ENCODE measurements at places on chromosomes 3 and 15.

DNA sequence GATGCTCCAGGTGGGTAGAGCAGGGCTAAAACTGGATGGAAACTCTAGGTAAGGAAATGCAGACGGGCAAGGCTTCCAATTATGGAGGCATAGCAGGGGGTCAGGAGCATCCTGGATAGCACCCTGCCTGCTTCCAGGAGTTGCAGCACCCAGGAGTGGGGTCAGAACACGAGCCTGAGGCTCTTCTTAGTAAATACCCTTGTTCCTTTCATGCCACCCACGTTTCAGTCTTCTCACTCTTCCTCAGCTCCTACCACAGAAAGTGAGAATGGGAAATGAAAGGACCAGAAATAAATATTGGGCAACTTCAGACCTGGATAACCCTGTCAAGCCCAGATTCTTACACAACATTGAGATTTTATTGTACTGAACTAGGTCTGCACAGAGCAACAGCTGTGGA is 16.4 kb downstream of the CCR1 start:
- DNase-seq, result no peak

- no peak for DNase-seq
These were observed 24.5 kb downstream of the IQGAP1 start for GRCh38 chr15:90412356-90413194.

DNA sequence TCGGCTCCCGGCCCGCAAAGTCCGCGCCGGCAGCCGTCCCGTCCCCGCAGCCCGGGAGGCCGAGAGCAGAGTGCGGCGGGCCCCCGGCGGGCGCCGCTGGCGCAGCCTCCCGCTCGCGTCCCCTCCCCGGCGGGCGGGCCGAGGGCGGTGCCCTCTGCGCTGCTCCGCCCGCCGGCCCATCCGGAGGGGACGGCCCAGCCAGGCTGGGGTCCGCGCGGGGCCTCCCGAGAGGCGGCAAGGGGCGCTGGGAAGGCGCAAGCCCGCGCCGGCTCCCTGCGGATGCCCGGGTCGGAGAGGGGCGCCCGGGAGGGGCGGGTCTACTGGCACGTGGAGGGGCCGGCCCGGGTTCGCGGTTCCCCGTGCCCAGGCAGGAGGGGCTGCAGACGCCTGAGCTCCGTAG is at the start of the genes CLCN2 and POLR2H:
CLCN2 (minus strand) TSS at position 74 of the 400 bp plus-strand sequence. CDS start 126 bp downstream, outside the sequence.
POLR2H (plus strand) TSS at position 179 of the 400 bp plus-strand sequence. CDS start 1,783 bp downstream, outside the sequence.
- DNase-seq, result peak; percentile 81

DNA sequence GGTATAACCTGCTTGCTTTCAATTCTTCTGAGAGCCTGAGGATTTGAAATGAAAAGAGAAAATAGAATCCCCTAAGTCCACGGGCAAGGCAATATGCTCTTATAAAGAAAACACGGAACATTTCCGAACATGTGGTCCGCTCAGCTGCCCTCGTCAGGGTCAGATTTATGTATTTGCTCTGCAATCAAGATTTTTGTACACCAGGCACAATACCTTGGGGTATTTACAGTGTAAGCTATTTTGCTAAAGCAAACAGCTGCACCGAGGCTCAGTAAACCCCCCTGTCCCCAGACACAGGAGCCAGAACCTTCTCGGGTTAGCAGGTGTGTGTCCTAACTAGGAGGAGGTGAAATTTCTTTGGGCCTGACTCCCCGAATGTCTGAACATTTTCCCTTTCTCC is 155.8 kb upstream of the LRIG1 start:
- no peak for DNase-seq

DNA sequence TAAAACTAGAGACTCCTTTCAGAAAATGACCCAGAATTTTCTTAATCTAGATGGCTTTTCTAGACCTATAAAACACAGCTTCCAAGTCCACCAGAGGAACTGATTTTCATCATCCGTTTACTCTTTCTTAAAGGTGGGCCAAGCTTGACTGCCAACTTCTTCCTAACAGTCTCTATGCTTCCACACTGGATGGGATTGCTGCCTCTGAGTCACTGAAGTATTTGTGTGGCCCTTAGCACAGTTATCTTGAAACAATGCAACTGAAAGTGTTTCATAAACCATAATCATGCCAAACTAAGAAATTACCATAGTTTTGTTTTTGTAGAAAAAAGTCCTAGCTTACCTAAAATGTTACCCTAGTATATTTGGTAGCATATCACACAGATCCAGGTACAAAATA is 985.7 kb downstream of the TUSC7 start:
- DNase-seq, result no peak

DNA sequence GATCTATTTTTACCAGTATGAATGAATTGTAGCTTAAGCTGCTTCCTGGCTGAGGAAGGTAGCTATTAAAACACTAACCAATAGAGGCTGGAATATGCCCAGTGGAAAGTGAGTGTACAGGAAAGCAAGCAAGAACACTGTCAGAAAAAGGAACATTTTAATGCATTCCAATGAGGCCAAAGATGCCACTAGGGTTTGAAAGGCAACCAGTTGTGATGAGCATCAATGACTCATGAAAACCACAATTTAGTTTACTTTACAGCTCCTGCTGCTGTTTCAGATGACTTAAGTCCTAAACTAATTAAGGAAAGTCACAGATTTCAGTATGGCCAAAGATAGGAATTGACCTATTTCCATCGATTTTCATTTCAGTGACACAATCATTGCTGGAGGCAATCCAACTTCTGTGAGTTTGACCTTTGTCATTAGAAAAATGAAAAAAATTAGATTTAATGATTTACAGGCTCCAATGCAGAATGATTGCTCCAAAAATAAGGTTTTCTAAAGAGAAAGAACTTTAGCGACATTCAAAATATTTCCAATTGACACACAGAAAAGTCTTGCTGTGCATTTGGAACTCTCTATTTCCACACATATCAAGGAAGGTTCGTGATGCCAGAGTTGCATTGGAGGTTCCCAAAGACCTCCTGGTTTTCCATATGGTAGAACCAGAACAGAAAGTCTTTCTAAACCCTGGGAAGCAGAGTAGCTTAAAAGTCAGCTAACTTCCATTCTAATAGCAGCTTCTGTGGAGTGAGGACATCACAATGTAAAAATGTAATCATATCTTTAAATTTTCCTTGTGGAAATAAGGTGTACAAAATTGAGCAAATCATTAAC is 103.0 kb downstream of the SUCNR1 start:
- no peak for DNase-seq

- DNase-seq, result no peak
These were observed 483.8 kb downstream of the MECOM start for GRCh38 chr3:169179722-169180121.

DNA sequence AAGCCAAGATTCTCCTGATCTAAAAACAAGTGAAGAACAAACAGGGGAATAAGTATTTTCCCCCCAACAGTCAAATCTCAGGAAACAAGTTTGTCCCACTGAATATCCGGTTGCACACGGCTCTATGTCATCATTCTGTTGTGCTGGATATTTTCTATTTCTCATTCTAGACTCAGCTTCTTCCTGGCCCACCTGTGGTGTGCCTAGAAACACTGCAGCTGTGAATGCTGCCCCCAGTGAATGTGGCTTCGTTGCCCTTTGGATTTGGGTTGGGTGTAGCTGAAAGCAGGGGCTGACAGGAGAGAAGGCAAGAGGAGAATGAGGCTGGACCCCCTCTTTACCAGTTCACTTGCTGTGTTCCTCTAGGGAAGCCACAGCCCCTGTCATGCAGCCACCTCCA is 181.2 kb upstream of the PROK2 start:
- DNase-seq, result no peak

DNA sequence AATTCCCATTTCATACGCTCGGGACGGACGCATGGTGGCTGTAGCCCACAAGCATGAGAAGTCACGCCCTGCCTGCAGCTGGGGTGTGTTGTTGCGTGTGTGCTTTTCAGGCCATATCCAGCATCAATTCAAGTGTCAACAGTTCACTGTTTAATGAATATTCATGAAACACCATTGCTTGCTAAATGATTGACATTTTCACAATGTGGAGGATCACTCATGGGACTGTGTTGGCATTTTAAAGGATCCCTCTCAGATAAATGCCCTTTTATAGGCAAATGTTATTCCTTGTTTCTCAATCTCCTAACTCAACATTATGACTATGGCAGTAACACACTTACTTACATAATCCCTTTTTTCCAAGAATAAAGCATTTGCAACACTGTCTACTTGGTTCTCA is 511.3 kb downstream of the GABRG3 start:
- no peak for DNase-seq

- no peak for DNase-seq
These were observed 28.5 kb downstream of the PLSCR4 start for GRCh38 chr3:146222204-146223046.
